ENCODE measurements at places on chromosomes 3 and 15.

GRCh38 chr3:124700880-124701684 lies 29.2 kb upstream of the UMPS start:
- DNase-seq: peak; percentile 54

DNA sequence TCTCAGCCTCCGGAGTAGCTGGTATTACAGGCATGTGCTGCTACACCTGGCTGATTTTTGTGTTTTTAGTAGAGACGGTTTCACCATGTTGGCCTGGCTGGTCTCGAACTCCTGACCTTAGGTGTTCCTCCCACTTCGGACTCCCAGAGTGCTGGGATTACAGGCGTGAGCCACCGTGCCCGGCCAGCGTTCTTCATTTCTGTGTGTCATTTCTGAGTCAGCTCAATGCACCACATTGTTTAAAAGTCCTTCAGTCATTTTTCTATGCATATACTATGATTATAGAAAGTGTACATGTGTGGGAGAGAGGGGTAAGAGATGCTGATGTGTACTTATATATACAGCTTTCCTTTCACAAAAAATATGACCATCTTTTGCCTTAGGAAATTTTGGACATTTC lies 2.1 kb downstream of the QTRT2 start:
- no peak for DNase-seq

- peak; percentile 78 for DNase-seq
Measured at GRCh38 chr3:189806171-189806951, 175.2 kb downstream of the TP63 start.

GRCh38 chr3:38588371-38588971 lies 61.0 kb downstream of the SCN5A start:
- no peak for DNase-seq
